ENCODE measurements at places on chromosomes 16 and 17. TPM values are rescaled to one million over a fixed set of nuclear protein-coding genes. Genes with fewer than 3 reads are reported as not detected.

TPSB2 gene
- 195 TPM for total RNA-seq

RUNDC3A gene
- total RNA-seq: 1.6 TPM

- no peaks in the 10 kb centered on the region for H3K4me1 ChIP-seq
- no peak overlapping the region for H3K27ac ChIP-seq
- no peak overlapping the region for H3K4me3 ChIP-seq
- H3K27me3 ChIP-seq: no peaks in the 10 kb centered on the region
Measured at GRCh38 chr16:81729451-81729850, 49.6 kb upstream of the PLCG2 start.

GRCh38 chr17:64087252-64088005 lies 42.5 kb downstream of the ERN1 start:
- no peak overlapping the region for H3K4me3 ChIP-seq
- no peaks in the 10 kb centered on the region for H3K27me3 ChIP-seq
- no peak overlapping the region for H3K27ac ChIP-seq
- H3K36me3 ChIP-seq: no peaks in the 10 kb centered on the region

GRCh38 chr17:74715144-74715543 lies 2.4 kb upstream of the CD300LF start:
- H3K4me3 ChIP-seq: no peak overlapping the region
- H3K27ac ChIP-seq: no peak overlapping the region
- no peak for DNase-seq
- H3K4me1 ChIP-seq: no peaks in the 10 kb centered on the region
- H3K27me3 ChIP-seq: peaks cover 15% of the 10 kb centered on the region

- H3K27ac ChIP-seq: no peak overlapping the region
- H3K36me3 ChIP-seq: no peaks in the 10 kb centered on the region
- no peak overlapping the region for H3K4me3 ChIP-seq
- DNase-seq: no peak
- no peaks in the 10 kb centered on the region for H3K27me3 ChIP-seq
Measured at GRCh38 chr16:50278251-50278650, 11.9 kb downstream of the ADCY7 start.
